NCI-H2107 (cell line): ENCODE measurements at places on chromosomes 3 and 15.

DNA sequence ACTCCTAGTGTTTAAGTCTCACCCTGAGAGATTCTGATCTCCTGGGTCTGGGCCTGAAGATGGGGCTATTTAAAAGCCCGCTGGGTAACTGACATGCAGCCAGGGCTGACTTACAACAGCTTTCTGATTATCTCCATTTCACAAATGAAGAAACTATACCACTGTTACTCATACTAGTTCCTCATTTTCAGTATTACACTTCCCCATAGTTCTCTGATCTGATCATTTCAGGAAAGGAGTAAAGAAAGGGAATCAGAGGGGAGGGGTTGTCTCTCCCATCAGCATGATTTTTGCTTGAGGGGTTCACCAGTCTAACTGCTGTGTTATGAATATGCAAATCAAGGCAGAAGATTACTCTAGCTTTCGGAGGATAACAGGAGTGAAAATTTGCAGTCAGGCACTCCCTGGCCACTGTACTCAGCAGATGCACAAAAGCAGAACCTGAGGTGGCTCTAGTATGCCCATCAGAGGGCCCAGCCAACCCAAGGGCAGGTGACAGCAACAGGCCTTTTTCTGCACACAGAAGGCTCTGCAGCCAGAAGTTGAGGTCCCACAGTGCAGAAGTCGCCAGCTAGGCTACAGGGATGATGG lies 59.4 kb downstream of the DAPK2 start:
- no peak for DNase-seq

DNA sequence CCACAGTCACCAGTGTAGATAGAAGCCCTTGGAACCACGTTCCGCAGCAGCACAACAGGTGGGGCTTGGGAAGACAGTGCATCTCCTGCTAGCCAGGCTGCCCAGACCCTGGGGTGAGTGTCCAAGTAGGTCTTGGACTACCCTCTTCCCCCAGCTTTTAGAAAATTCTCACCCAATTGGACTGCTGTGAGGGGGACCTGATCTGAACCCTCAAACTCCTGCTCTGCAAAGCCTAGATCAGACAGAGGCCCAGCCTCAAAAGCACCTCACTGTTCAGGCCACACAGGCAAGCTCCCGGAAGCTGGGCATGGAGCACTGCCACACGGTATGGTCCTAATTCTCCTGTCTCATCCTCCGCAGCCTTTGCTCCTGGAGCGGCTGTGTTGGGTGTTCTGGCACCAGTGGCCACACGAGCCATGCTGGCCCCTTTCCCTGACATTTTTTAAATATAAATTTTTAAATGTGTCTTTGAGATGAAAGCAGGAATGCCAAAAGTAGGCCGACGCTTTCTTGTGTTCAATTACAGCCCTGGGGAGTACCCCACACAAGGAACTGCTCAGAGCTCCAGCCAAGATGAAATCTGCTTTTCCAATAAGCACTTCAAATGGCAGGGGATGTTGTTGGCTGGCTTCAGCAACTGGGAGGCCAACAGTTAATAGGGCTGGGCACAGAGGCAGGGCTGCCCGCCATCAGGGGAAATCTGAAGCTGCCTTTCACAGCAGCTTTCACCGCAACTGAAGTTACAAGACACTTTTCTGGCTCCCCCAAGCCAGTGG lies 40.9 kb downstream of the CPN2 start:
- no peak for DNase-seq

DNA sequence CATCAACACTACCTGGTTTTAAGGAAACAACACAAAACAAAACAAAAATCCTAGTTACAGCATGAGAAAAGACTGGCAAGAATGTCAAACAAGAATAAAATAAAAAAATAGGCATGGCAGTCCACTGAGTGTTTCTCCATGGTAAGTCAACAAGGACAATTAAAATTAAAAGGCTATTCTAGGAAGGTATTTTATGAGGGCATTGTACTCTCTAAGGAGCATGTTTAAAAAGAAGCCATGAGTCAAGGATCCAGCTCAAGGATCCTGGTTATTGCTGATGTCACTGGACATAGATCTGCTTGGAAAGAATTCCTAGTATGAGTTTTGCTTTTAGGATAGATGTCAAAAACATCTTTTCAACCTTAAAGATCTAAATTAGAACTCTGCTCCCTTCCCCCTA lies 106.7 kb downstream of the MYO5A start:
- DNase-seq: no peak

- DNase-seq: no peak
Observed at GRCh38 chr3:31927811-31928210, 53.3 kb downstream of the OSBPL10 start.

- DNase-seq: no peak
Observed at GRCh38 chr3:137854533-137855261, 90.6 kb downstream of the SOX14 start.

DNA sequence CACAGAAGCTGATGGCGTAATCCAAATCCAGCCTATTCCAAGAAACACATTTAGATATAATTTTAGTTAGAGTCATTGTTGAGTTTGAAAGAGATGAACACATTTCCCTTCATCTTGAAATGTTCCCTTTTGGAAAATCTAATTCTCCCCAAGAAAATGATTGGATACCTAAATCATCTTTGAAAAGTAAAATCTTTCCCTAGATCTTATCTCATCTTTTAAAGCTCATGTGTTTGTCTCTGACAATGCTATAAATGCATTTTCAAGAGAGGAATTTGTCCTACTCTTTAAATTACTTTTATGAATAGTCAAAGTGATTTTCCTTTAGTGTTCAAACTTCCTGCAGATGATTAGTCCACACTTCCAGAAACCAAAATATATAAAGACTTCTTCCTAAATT lies 82.6 kb upstream of the CNTN6 start:
- DNase-seq: no peak

GRCh38 chr15:72011302-72011942 lies 106.5 kb downstream of the MYO9A start:
- no peak for DNase-seq

GRCh38 chr3:69791919-69792399 lies 52.7 kb downstream of the MITF start:
- no peak for DNase-seq

DNA sequence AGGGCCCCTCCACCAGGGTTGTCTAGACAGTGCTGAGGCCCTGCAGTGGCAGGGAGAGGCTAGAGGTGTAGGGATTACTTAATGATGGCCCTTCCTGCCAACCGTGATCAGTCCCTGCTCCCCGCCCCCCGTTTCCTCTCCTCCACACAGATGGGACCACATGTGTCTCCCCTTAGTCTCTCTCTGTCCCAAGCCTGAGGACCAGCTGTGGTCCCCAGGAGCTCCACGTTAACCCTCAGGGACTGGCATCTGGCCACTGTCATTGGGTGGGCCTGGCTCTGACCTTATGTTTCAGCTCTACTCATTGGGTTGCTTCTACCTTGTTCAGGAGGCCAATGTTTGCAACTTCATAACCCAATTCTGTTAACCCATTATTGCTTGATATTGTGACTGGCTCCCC lies 6.0 kb upstream of the ALPK3 start:
- no peak for DNase-seq

GRCh38 chr3:183541235-183541655 lies 14.3 kb downstream of the KLHL6 start:
- no peak for DNase-seq

DNA sequence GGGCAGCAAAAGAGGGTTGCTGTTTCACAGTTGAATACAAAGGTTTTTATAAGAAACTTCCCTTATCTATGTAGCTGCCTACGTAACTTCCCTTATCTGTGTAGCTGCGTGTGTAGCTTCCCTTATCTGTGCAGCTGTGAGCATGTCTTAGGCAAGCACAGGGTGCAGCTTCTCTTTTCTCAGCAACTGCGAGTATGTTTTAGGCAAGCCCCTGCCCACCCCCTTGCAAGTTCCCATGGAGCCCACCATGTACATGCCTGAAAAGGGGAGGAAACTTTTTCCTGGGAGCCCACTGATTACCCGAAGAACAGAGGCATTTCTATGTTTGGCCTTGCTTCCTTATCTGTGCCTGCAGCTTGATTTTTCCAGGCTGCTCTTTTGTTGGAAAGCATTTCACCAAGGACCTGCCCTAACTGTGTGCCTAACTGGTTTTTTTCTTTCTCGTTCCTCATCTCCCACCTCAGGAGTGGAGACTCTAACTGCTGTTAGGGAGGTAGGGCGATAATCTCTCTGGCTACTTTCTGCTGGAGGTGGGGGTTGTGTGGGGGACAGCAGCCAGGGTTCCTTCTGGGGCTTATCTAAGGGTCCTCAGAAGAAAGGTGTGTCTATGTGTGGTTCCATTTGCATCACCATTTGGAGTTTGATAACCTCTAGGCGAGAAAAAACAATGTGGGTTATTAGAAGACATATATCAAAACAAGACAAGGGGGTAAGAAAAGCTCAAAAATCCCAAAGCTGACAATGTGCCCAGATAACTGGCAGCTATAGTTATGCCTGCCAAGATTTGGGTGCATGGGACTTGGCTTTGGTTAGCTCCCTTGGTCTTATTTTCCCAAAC lies 26.0 kb downstream of the SORD start:
- DNase-seq: no peak

- no peak for DNase-seq
Observed at GRCh38 chr3:64224826-64225610, at the start of gene PRICKLE2. Gene PRICKLE2, minus strand, starts transcription at chr3:64225466. Its CDS starts 26,539 bp downstream, at chr3:64198927.

DNA sequence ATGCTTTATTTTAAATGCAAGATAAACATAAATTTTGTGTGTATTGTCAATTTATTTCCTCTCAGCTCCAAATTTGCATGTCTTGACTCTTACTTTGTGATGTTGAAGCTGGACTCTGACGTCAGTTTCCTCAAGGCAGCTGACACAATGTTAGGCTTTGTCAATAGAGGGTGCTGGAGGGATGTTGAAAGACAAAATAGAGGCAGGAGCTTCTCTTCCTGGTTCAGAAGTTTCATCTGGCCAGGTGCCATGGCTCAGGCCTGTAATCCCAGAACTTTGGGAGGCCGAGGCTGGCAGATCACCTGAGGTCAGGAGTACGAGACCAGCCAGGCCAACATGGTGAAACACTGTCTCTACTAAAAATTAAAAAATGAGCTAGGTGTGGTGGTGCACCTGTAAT lies 408.6 kb downstream of the GBE1 start:
- peak; percentile 6 for DNase-seq

GRCh38 chr3:150653110-150653561 lies 50.0 kb downstream of the SELENOT start:
- DNase-seq: no peak

GRCh38 chr15:56052395-56053045 lies 59.1 kb upstream of the NEDD4 start:
- no peak for DNase-seq

DNA sequence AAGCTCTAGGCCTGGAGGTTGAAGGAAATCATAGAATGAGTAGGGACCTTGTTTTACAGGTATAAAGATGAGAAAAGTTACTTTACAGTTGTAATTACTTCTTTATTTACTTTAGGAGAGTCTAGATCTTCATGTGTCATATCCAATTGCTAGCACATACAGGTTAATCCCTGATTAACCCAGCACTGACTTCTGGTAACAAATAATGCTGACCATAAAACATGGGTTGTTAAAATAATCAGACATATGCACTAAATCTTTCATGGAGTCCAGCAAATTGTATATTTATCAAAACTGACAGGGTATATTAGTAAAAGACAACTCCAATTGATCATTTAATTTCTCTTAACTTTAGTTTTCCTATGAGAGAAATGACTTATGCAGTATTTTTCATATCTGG lies 245.2 kb downstream of the NFKBIZ start:
- no peak for DNase-seq

DNA sequence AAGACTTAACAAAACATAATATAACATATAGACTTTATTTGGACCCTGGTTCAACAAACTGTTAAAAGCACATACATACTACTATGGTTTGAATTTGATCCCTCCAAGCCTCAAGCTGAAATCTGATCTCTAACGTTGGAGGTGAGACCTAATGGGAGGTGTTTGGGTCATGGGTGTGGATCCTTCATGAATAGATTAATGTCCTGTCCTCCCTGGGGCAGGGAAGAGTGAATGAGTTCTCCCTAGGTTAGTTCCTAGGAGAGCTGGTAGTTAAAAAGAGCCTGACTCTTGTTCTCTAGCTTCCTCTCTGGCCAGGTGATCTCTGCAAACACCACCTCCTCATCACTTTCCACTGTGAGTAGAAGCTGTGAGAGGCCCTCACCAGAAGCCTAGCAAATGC lies 36.4 kb downstream of the CLASP2 start:
- no peak for DNase-seq

GRCh38 chr3:195059471-195060216 lies 211.3 kb downstream of the XXYLT1 start:
- no peak for DNase-seq

DNA sequence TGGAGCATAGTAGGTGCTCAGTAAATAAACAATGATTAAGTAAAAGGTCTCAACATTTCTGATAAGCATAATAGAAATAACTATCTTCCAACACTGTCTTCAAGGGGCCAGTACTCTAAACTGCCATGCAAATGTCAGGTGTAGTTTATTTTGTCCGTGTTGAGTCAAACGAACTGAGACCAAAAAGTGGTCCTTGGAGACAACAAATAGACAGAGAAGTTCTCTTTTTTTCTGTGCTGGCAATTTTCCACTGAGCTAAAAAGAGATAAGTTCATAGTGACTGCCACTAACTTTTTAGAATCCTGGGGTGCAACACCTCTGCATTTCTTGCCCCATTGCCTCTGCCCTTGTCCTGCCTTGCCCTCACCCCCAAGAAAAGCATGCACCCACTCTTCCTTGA lies 14.7 kb upstream of the MBNL1 start:
- no peak for DNase-seq

GRCh38 chr3:87335931-87336330 lies 59.5 kb upstream of the POU1F1 start:
- DNase-seq: no peak
